Endothelial cell of umbilical vein (primary cell): ENCODE measurements at places on chromosomes 16 and 17. TPM values are rescaled to one million over a fixed set of nuclear protein-coding genes. Genes with fewer than 3 reads are reported as not detected.

The DPEP3 gene
- total RNA-seq = not detected in 2 replicates

The CYGB gene
- total RNA-seq = 0.42 and 0.91 TPM in 2 replicates

DNA sequence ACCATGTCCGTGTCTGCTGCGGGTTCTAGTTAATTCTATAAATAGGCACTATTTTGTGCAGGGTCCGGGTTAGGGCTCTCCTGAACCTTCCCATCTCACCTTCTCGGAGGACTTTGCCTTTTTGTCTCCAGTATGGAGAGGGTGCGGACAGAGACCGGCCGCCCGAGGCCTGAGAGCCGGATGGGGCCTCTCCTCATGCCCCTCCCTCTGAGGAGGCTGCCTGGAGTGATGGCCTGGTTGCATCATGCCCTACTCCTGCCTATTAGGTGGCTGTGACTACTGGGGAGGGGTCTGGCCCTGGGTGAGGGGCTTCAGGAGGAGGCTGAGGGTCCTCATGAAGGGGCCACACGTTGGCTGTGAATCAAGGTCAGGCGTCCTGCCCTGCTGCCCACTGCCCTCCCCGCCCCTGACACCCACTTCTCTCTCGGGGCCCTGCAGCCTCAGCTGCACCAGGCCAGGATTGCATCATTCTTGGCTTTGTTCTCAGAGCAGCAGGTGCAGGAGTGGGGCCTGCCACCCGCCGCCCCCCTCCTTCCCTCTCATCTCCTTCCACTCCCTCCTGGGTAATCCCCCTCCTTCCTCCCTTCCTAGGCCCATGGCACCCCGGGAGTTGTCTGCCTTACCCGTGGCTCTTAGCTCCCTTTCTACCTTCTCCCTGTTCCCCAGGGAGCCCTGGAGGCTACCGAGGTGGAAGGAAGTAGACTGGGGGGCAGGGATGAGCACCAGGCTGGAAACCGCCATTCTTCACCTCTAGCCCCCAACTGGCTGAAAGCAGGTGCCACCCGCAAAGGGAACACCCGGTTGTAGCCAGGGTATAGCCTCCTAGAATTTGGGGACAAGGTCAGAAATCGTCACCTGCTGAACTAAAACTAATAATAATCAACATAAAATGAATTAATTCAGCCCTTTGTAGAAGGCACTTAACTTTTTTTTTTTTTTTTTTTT is 12.7 kb upstream of the ARHGAP23 start:
- no peak for DNase-seq
- no peak overlapping the region for H3K27ac ChIP-seq
- no peaks in the 10 kb centered on the region for H3K4me1 ChIP-seq
- peaks cover 20% of the 10 kb centered on the region for H3K27me3 ChIP-seq
- no peaks in the 10 kb centered on the region for H3K36me3 ChIP-seq
- H3K4me3 ChIP-seq = no peak overlapping the region

The SUZ12 gene
- 30.8 and 30.9 TPM in 2 replicates for total RNA-seq

The MPP3 gene
- 10.8 and 11.3 TPM in 2 replicates for total RNA-seq

DNA sequence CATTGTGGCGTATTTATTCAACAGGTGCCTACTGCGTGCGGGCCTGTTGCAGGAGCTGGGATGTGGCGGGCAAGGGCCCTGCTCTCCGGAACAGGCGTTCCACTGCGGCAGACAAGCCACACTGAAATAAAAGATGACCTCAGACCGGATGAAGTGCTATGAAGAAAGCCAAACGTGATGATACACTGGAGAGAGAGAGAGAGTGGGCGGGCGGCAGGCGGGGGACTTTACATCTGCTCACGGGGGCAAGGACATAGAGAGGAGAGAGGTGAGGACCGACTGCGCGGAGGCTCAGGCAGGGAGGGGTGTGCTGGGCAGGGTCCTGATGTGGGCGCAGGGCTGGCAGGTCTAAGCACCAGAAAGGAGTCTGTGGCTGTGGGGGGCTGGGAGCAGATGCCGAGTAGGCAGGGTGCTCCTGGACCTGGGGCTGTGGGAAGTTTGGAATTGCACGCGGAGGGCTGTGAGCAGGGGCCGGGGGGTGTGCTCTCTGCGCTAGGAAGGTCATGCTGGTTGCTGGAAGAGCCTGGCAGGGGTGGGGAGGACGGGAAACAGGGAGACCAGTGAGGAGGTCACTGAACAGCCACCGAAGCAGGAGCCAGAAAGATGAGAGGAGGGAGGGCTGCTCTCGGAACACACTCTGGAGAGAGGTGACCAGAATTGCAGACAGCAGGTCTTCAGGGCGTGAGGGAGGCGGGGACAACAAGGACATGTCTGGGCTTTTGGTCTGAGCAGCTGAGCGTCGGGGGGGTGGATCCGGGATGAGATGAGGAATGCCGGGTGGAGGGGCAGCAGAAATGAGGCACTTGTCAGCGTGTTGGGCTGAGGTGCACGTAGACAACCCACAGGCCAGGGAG is 9.9 kb downstream of the MXRA7 start:
- peak overlapping the region; percentile 68 for H3K27ac ChIP-seq
- H3K36me3 ChIP-seq = no peaks in the 10 kb centered on the region
- H3K4me1 ChIP-seq = peaks cover 35% of the 10 kb centered on the region
- no peak overlapping the region for H3K4me3 ChIP-seq
- DNase-seq = peak; percentile 37

The TEX14 gene
- total RNA-seq = not detected in 2 replicates

The SPIRE2 gene
- 2.4 and 3.1 TPM in 2 replicates for total RNA-seq

The PARD6A gene
- total RNA-seq = 1.3 and 1.7 TPM in 2 replicates

GRCh38 chr16:49822649-49823370 is 33.1 kb downstream of the ZNF423 start:
- H3K4me1 ChIP-seq = peaks cover 39% of the 10 kb centered on the region
- H3K36me3 ChIP-seq = no peaks in the 10 kb centered on the region
- no peak overlapping the region for H3K27ac ChIP-seq
- DNase-seq = no peak

The CCL5 gene
- total RNA-seq = not detected in 2 replicates

GRCh38 chr17:55606488-55606815 is 95.2 kb upstream of the SMIM36 start:
- H3K4me1 ChIP-seq = no peaks in the 10 kb centered on the region
- no peak for DNase-seq
- H3K36me3 ChIP-seq = no peaks in the 10 kb centered on the region
- H3K4me3 ChIP-seq = no peak overlapping the region
- H3K27me3 ChIP-seq = peaks cover 3% of the 10 kb centered on the region

DNA sequence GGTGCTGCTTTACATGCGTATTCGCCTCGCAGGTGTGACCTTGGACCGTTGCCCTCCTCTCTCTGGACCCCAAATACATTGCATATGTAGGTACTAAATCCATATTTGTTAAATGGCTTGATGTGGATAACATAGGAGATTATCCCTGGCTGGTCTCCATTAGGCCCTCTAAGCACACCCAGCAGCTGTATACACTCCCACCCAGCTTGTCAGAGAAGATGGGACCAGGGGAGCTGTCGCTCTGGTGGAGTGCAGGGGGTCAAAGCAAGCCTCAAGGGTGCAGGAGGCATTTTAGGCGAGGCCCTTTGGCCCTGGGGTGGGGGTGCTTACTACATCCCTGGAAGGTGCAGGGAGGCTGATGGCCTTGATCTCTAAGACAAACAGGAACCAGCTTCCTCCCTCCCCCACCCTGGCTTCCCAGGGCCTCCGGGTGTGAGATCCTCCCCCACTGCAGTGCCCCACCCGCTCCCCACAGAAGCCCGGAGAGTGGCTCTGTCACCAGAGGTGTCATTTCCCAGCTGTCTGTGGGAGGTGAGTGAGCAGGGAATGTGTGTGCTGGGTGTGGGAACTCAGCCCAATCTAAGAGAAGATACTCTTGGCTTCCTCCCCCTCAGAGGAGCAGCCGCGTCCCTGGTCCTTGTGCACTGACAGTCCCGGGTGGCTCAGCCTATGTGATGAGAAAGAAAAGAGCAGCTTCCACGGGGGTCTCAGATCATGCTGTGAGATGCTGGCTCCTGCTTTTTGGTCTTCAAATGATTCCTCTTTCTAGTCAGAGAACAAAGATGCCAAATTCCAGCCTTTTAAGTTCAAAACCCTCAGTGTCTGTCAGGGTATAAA is 1.4 kb upstream of the VAMP2 start:
- H3K27ac ChIP-seq = no peak overlapping the region
- peaks cover 20% of the 10 kb centered on the region for H3K4me1 ChIP-seq
- peaks cover 7% of the 10 kb centered on the region for H3K36me3 ChIP-seq
- DNase-seq = no peak
- H3K27me3 ChIP-seq = no peaks in the 10 kb centered on the region

DNA sequence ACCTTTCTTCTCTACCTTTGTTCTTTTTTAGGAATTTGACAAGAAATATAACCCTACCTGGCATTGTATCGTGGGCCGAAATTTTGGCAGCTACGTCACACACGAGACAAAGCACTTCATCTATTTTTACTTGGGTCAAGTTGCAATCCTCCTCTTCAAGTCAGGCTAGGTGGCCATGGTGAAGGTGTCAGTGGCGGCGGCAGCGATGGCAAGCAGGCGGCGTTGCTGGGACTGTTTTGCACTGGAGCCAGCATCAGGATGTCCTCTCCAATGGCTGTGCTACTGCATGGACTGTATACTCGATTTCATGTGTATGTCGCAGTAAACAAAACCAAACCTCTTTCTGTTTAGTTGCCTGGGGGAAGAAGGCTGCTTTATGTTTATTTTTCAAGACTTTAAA is 5.9 kb downstream of the DYNLL2 start:
- no peak overlapping the region for H3K27ac ChIP-seq
- no peak for DNase-seq
- peaks cover 8% of the 10 kb centered on the region for H3K4me1 ChIP-seq
- H3K36me3 ChIP-seq = peaks cover 34% of the 10 kb centered on the region
- no peaks in the 10 kb centered on the region for H3K27me3 ChIP-seq

DNA sequence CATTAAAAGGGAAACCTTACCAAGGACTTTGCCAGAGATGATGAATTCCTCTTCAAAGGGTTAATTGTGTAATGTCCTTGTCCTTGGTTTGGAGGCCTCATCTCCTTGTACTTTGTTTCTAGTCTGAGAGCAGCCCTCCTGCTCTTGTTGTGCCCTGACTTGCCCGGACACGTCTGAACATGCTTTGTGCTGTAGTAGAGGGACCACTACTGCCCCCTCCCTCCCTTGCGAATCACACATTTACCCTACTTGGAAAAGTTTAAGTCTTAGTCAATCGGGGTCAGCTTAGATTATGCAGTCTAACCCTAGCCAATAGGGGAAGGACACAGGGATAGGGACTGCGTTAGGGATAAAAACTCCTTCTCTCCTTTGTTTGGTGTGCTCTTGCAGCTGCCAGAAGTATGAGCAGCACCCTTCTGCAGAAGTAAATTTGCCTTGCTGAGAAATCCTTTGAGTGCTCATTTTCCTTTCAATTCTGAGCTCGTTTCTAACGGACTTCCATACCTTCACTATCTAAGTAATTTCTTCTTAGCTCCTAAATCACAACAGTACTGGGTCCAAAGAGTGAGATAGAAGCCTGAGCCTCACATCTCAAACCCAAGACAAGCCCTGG is 26.4 kb upstream of the CLEC3A start:
- H3K4me1 ChIP-seq = no peaks in the 10 kb centered on the region
- H3K27me3 ChIP-seq = no peaks in the 10 kb centered on the region
- H3K27ac ChIP-seq = no peak overlapping the region
- no peaks in the 10 kb centered on the region for H3K36me3 ChIP-seq

The SLC52A1 gene
- not detected in 2 replicates for total RNA-seq

The SLC16A5 gene
- 16.4 and 17.4 TPM in 2 replicates for total RNA-seq

GRCh38 chr17:34252444-34253138 is 2.5 kb upstream of the CCL2 start:
- peak overlapping the region; percentile 96 for H3K27ac ChIP-seq
- no peaks in the 10 kb centered on the region for H3K27me3 ChIP-seq
- peak; percentile 98 for DNase-seq
- H3K4me3 ChIP-seq = no peak overlapping the region
- peaks cover 86% of the 10 kb centered on the region for H3K4me1 ChIP-seq

GRCh38 chr17:82424001-82424862 is 5.8 kb upstream of the OGFOD3 start:
- H3K36me3 ChIP-seq = no peaks in the 10 kb centered on the region
- no peak overlapping the region for H3K27ac ChIP-seq
- peaks cover 5% of the 10 kb centered on the region for H3K4me1 ChIP-seq
- H3K4me3 ChIP-seq = no peak overlapping the region
- no peak for DNase-seq

DNA sequence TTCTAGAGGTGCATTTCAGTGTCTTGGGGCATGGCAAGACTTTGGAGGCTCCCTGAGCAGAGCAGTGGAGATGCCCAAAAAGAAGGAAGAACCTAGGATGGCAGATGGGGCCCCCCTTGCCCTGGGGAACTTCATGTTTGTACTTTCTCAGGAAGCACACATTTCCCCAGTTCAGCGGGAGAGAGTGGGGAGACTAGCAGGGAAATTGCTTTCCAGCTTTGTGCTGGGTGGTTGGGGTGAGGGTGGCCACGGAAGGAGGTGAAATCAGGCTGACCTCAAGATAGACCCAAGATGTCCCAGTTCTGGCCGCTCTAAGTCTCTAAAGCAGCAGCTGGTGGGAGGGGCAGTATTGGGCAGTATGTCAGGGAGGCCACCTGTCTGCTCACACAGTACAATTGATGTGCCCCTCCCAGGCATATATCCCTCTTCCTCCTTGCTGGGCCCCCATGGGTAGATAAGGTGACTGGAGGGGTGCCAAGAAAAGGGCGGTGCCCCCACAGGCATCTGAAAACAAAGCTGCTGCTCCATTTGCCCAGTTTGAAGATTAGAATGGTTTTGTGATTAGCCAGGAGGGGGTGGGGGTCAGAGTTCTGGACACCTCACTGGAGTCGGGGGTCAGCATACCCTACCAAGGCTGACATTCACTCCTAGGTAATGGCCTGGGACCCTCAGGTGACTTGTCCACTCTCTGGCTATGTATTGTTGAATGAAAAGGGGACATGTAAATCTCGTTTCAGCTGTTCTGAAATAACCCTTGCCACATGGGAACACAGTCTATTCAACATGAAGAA is 17.1 kb upstream of the NAGLU start:
- H3K4me1 ChIP-seq = peaks cover 58% of the 10 kb centered on the region
- peak; percentile 81 for DNase-seq
- H3K4me3 ChIP-seq = peak overlapping the region; percentile 20
- H3K27ac ChIP-seq = peak overlapping the region; percentile 100
- no peaks in the 10 kb centered on the region for H3K36me3 ChIP-seq

The KRT36 gene
- total RNA-seq = not detected in 2 replicates

GRCh38 chr17:81239714-81240555 is 817 bp downstream of the NDUFAF8 start:
- DNase-seq = peak; percentile 33
- peak overlapping the region; percentile 78 for H3K4me3 ChIP-seq
- peaks cover 6% of the 10 kb centered on the region for H3K4me1 ChIP-seq
- H3K36me3 ChIP-seq = no peaks in the 10 kb centered on the region

DNA sequence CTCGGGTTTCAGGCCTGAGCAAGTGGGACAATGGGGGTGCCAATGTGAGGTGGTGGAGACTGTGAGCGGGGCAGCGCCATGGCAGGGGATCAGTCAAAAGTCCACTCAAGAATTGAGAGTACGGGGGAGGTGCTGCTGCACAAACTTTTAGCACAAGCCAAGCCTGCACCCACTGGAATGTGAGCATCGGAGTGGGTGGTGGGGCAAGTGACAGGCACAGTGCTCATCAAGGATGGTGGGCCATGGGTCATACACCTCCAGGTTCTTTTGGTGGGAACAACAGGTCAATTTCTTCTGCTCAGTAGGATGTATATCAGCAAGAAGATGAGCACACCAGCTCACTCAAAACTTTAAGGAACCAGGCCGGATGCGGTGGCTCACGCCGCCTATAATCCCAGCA is 32.4 kb upstream of the PEMT start:
- no peak overlapping the region for H3K4me3 ChIP-seq
- no peaks in the 10 kb centered on the region for H3K4me1 ChIP-seq
- no peak for DNase-seq
- no peaks in the 10 kb centered on the region for H3K36me3 ChIP-seq
- peaks cover 4% of the 10 kb centered on the region for H3K27me3 ChIP-seq
